ENCODE measurements at places on chromosomes 3 and 15. TPM values are rescaled to one million over a fixed set of nuclear protein-coding genes. Genes with fewer than 3 reads are reported as not detected.

The DHX30 gene
- total RNA-seq = 83.5 TPM

- peaks cover 11% of the 10 kb centered on the region for H3K4me1 ChIP-seq
- H3K36me3 ChIP-seq = no peaks in the 10 kb centered on the region
- H3K4me3 ChIP-seq = no peak overlapping the region
- H3K27ac ChIP-seq = no peak overlapping the region
- no peaks in the 10 kb centered on the region for H3K27me3 ChIP-seq
These were observed 258.5 kb downstream of the PTPRG start for GRCh38 chr3:61819861-61820260.

DNA sequence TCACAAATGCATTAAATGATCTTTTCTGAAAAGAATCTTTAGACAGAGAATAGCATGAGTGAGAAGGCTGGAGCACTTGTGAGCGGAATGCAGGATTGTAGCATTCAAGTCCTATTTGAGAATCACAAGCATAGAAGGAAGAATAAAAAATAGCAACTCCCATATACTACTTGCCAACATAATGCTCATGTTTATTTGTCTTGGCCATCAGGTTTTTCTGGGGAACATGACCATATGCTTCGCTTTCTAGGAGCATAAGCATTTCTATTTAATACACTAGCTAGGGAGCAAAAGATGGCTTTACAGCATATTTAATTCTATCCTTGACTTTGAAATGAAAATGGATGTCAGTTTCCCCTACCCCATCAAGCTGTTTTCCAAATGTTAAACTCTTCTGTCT is 170.3 kb upstream of the MITF start:
- no peak overlapping the region for H3K4me3 ChIP-seq
- H3K27me3 ChIP-seq = peaks cover 30% of the 10 kb centered on the region
- no peak for DNase-seq
- H3K27ac ChIP-seq = no peak overlapping the region
- H3K4me1 ChIP-seq = no peaks in the 10 kb centered on the region
- H3K36me3 ChIP-seq = no peaks in the 10 kb centered on the region

The SSUH2 gene
- not detected for total RNA-seq

The LRRC34 gene
- 1.5 TPM for total RNA-seq

DNA sequence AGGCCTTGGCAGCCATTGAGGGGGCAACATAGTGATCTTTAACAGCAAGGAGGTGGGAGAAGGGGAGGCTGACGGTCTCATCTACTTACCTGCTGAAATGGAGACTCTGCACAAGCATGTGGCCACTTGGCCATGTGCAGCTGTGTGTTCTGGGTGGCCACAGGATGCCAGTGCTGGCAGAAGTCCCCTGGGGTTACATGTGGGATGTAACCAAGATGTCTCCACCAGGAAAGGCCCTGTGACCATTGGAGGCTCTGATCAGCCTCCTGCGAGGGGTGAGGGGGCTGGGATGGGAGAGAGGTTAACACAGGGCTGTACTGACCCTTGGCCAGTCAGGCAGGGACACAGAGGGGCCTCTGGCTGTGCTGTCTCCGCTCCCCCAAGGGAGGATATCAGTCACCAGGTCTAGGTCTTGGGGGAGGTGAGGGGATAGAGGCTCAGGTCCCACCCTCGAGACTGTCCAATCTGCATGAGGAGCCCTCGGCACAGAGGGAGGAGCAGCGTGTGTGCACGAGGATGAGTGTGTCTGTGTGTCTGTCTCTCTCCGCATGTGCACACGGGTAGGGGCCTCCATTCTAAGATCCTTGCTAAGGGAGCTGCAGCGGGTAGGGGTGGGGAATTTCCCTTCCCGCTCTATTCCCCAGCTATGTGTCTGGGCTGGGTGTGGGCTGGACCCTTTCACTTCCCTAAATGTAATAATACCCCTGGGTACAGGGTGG is 19.5 kb downstream of the PRKCD start:
- no peak overlapping the region for H3K4me3 ChIP-seq
- DNase-seq = no peak
- H3K27ac ChIP-seq = no peak overlapping the region
- H3K36me3 ChIP-seq = peaks cover 13% of the 10 kb centered on the region
- no peaks in the 10 kb centered on the region for H3K4me1 ChIP-seq

The GCNT3 gene
- total RNA-seq = 0.76 TPM

- H3K27me3 ChIP-seq = peaks cover 11% of the 10 kb centered on the region
- DNase-seq = no peak
- no peak overlapping the region for H3K4me3 ChIP-seq
- H3K36me3 ChIP-seq = no peaks in the 10 kb centered on the region
These were observed 54.1 kb upstream of the ATP2C1 start for GRCh38 chr3:130839813-130840212.

DNA sequence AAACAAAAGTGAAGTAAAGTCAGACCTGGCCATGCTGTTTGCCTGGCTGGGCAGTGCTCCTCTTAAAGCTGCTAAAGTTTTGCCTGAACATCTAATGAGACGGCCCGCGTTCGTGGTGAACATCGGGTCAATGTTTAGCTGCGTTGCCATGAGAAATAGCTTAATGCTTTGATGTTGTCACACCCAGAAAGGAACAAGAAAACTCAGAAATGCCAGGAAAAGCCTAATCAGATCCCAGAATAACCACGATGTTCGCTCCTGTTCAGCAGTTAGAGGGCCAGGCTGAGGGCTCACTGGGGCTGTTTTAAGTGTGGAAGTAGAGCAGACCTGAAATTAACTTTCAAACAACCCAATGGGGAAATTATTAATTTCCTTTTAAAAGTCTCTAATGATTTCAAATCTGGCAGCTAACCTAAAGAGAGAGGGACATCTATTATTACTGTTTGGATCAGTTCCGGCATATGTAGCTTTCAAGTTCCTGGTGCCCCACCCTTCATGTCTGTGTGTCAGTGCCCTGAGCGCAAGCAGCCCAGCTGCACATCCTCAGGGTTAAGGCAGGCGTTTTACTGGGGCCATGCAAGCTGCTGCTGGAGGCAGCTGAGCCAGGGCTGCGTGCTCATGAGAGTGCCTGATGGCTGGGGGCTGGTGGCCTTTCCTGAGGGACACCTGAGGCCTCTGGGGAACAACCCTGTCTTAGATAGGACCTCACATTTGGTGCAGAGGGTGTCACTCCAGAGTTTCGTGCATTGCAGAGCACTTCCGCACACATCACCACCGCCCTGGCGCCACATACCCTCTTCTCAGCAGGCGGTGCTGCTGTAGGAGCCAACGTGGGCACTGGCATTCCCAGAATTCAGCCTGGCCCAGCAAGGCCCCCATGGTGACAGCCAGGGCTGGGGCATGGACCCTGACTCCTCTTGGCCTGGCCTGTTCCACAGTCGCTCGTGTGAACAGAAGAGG is 76.6 kb downstream of the LRRK1 start:
- H3K4me1 ChIP-seq = peaks cover 26% of the 10 kb centered on the region
- H3K27ac ChIP-seq = no peak overlapping the region
- H3K27me3 ChIP-seq = no peaks in the 10 kb centered on the region
- peak; percentile 65 for DNase-seq
- no peak overlapping the region for H3K4me3 ChIP-seq

- no peaks in the 10 kb centered on the region for H3K27me3 ChIP-seq
- no peaks in the 10 kb centered on the region for H3K4me1 ChIP-seq
- no peak for DNase-seq
- no peak overlapping the region for H3K27ac ChIP-seq
- no peak overlapping the region for H3K4me3 ChIP-seq
These were observed 70.9 kb downstream of the DCUN1D1 start for GRCh38 chr3:182909318-182910040.

DNA sequence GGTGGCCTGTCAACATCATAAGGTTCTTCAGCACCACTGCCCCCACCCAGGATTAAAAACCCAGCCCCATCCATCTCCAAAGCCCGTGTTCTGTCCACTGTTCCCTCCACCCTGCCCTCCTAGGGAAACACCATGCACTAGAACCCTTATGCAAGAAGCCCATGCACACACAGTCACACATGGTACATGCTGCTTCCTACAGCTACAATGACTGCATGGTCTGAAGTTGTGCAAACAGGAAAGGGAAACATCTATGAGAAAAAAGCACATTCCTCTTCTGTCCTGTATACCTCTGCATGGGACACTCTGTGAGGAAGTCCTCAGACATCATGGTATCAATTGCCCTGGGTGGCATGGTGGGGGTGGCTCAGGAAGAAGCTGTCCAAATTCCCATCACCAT is 108.6 kb upstream of the MRPS22 start:
- H3K27me3 ChIP-seq = peaks cover 36% of the 10 kb centered on the region
- H3K4me3 ChIP-seq = no peak overlapping the region
- H3K4me1 ChIP-seq = no peaks in the 10 kb centered on the region
- no peak overlapping the region for H3K27ac ChIP-seq
- no peak for DNase-seq

The MAP1A gene
- total RNA-seq = 29.2 TPM

The WDR53 gene
- 15.4 TPM for total RNA-seq

GRCh38 chr3:177441813-177442646 is 244.7 kb upstream of the TBL1XR1 start:
- H3K27ac ChIP-seq = no peak overlapping the region
- H3K27me3 ChIP-seq = no peaks in the 10 kb centered on the region
- no peak for DNase-seq

The HIGD2B gene
- total RNA-seq = not detected

Measured in osteocyte (in vitro differentiated cells).